ENCODE measurements at places on chromosomes 7 and 10.

DNA sequence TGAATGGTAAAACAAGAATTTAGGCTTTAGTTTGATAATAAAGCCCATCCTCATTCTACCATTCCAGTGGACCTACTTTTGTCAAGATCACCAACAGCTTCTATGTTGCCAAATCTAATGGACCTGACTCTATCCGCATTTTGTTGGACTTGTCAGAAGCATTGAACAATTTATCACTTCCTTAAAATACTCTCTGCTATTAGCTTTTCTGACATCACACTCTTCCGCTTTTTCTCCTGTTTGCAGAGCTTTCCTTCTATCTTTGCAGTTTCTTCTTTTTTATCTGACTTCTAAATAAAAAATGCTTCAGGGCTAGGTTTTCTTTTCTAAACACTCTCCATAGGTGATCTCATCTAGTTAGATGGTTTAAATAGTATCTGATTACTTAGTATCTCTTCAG lies 42.7 kb upstream of the SMIM30 start:
- DNase-seq: no peak

GRCh38 chr10:112996462-112996861 lies 46.4 kb downstream of the TCF7L2 start:
- DNase-seq: no peak

- DNase-seq: no peak
Observed at GRCh38 chr10:7605565-7606295, 61.0 kb downstream of the ITIH5 start.

GRCh38 chr10:132458586-132459300 lies 61.7 kb downstream of the PWWP2B start:
- DNase-seq: no peak

- DNase-seq: no peak
Observed at GRCh38 chr7:134155871-134156270, 28.7 kb downstream of the LRGUK start.

- DNase-seq: no peak
Observed at GRCh38 chr7:151773797-151774196, 103.1 kb downstream of the PRKAG2 start.

- no peak for DNase-seq
Observed at GRCh38 chr7:3028071-3028757, 15.5 kb downstream of the CARD11 start.

DNA sequence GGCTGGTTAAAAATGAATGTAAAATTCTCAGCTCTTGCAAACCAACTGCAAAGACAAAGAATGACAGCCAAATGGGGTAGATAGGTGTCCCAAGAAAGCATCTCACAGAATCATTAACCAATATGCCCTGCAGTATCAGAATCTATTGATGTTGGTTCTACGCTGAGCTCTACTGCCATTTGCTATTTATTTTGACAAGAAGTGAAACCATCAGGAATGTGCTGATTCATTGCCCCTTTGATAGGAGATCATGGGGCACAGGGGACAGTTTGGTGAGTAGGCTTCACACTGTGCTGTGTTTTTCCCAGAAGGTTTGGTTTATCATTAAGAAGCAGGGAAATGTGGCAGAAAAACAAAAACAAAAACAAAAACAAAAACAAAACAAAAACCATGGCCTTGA lies 19.4 kb upstream of the CDC14C start:
- DNase-seq: no peak

DNA sequence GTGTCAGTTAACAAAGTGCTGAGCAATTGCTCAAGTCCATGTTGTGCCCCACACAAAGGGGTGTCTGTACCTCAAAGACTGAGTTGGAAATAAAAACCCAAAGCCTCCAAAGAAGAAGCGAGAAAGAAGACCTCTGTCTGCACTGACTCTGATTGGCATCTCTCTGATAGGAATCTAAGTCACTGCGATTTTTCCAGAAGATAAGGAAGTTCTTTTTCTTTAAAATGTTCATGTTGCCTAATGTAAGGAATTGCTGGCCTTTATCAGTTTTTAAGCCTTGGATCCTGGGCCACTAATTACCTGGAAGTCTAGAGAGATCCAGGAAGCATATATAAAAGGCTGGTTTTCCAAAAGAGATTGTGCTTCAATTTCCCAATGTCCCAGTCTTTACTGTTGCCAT lies 24.1 kb upstream of the MET start:
- no peak for DNase-seq

DNA sequence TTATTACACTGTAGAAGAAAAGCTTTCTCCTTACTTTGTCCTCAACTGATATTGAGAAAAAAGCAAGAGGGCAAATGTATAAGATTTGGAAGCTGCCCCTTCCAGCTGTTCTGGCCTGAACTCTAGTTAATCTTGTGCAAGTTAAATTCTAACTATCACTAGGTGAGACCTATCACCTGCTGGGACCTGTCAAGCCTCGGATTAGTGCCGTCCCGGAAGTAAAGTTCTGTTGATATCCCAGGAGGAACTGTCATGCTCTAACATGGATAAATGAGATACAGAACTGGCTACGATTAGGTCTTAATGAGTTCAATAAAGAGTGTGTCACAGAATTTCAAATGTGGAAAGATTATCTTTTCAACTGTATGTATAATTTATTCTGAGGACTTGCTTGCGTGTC lies 1.2 kb upstream of the BPGM start:
- DNase-seq: no peak

DNA sequence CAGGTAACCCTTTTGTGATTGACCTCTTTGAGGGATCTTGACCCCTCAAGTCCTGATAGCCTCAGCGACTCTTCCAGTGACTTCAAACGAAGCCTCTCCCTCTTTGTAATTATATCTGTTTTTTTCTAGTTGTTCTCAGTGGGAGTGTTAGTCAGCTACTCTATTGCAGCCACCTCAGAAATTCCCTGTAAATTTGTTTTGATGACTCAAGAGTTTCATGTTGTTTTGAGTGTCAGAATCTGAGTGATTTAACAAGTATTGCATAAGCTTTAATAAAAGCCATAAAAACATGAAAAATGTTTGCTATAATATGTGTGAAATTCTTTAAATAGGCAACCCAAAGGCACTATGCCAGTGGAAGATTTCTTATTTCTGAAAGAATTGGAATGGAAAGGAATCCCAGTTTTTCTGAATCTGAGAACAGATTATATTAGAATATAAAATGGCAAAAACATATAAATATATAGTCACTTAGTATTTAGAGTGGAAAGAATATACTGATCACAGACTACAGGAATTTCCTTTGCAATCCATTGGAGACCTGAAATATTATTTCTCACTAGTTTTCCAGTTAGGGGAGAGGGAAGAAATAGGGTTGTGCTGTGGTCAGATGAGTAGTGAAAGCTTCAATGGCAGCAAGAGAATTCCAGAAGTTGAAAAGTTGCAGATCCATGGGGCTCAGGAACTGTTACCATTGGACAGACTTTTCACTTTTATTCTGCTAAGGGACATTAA lies 94.4 kb upstream of the SEMA3C start:
- DNase-seq: no peak

DNA sequence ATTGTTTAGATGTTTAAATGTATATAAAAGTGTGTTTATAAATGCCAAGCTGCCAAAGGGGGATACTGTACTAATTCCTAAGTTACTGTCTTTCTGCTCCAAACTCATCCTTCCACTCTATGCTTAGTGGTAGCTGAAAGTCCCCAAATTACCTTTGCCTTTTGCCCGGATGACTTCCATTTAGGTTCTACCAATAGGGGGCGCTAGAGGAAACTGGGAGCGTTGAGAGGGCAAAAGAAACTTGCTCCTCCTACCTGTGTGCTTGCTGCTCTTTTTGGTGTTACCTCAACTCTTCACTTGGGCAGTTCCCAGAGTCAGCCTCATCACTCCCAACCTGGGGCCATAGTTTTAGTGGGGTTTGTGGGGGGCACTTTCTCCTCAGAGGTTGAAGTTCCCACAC lies 5.9 kb upstream of the OR2A25 start:
- no peak for DNase-seq

- no peak for DNase-seq
Observed at GRCh38 chr7:23196306-23196705, 14.5 kb downstream of the NUP42 start.

GRCh38 chr7:151110236-151110940 lies 24.1 kb downstream of the AGAP3 start:
- no peak for DNase-seq

DNA sequence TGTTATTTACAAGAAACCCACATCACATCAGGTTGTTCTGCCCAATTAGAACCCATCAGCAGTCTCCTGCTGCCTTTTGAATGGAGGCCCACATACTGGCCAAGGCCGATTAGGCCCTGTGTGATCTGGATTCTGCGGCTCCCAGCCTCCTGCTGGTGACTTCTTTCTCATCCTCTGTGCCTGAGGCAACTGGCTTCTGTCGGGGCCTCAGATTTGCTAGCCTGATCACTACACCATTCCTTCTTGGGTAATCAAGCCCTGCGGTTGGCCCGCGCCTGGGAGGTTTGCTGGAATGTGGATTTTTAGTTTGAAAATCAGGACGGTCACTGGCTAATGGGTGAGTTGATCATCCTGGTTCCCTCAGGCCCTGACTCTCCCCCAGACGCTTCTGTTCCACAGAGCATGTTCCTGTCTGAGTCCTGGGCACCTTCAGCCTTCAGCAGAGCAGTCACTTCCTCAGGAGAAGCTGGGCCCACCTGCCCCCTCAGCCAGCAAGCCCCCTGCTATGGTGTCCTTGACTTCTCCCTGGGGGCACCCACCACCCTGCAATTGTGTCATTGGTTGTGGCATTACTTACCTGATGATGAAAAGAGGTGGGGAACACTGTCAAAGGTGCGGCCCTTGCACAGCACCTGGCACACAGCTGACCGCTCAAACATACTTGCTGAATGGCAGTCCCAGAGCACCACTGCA lies 207.6 kb downstream of the PHTF2 start:
- no peak for DNase-seq

DNA sequence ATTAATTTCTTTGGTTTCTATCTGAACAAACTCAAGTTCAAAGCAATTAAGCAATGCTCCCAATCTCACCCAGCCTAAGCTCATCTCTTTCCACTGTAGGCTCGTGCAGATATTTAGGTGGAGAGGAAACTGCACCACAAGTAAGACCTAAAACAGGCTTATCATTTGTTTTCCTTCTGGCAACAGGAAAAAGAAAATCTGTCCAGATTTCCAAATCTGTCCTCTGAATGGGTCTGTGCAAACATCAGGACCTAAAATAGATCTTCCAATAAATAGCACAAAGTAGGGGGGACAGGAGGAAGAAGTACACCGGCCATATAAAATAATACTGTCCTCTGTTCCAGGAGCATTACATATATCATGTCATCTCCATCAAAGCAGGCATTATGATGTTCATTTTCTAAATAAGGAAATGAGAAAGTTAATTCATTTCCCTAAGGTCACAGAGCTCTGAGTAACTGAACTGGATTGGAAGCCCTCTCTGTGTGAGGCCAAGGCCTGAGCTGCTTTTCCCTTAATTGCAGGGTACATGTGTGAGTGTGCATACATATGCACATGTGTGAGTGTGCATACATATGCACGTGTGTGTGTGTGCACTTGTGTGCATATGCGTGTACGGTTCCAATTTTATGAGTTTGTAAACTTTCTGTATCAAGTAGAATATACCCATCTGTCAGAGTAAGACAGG lies 92.8 kb upstream of the PARD3 start:
- DNase-seq: no peak

DNA sequence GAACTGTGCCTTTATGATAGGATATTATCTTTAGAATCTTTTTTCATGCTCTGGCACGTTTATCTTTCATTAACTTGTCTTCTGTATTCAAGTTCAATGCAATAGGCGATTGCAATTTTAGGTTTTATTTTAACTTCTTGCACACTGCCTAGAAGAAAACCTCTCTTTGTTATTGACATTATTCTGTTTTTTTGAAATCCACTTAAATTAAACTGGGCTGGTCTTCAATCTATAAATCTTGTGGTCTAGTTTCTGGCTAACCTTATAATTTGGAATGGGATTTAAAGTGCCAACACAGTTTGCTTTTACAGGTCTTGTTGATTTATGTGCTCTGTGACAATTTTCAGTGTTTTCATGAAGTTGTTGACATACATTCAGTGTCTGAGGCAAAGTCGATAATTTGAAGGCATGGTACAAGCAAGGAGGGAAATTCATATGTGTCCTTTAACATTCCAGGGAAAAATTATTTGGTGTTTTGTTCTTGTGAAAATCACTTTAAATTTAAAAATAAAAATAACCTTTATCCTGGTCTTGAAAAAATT lies 240.9 kb downstream of the KIAA1217 start:
- no peak for DNase-seq

DNA sequence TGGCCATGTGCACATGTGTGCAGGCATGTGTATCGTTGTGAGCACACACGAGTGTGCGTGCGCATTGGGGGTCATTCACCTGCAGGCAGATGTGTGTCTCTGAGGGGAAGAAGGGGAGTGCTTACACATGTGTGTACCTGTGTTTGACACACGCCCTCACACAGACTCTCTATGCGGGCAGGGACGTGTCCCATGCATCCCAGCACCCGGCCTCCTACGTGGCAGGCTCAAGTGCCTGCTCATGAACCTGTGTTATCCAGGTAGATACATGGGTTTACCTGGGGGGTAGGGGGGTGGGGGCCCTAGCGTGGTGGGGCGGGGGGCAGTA lies 18.6 kb downstream of the KCP start:
- DNase-seq: no peak

- DNase-seq: no peak
Observed at GRCh38 chr10:49760789-49761188, 1.3 kb downstream of the OGDHL start.

GRCh38 chr10:130967784-130968183 lies 343.7 kb downstream of the TCERG1L start:
- DNase-seq: no peak

- DNase-seq: no peak
Observed at GRCh38 chr7:8817448-8818036, 384.1 kb downstream of the NXPH1 start.

DNA sequence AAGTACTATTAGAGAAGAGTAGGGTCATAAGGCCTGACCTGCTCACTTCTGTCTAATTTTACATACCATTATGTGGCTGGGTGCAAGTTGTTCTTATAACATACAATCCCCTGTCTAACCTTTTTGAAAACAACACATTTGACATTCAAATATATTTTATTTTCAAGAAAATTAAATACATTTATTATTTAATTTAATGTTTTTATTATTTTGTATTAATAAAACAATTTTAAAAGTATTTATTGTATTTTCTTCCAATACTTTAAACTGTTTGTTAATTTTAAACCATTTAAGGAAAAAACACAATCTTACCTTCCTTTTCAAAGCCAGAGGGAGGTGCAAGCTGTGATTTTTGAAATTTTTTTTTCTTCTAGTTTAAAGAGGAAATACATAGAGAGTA lies 232.8 kb downstream of the KCND2 start:
- no peak for DNase-seq

All from D721Med (cell line).